ENCODE measurements at places on chromosomes 1 and 21.

DNA sequence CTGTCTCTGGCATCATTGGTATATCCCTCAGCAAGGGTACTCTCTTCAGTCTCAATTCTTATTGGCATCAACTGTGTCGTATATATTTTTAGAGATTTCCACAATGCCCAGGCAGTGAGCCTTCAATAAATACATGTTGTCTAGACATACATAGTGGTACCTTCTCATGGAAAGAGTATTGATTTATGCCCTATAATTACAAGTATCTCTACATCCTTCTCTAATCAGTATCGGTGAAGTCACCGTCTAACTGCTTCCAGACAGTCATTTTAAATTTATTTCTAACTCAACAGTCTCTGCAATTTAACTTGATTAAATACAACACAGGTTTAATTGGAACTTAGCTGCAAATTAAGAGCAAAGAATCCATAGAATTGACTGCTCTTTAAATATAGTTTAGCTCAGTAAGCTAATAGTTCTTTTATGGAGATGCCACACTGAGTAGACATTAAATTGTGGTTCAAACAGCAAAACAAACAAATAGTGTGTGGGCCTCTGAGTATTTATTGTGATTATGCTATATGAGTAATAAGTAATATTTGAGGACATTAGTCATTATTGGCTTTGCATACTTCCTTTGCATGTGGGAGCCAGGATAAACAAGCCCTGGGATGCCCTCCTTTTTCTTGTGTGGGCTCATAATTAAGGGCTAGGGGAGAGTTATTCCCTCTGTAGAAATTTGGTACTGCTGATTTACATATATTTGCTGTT is 126.9 kb upstream of the DUSP10 start:
- DNase-seq, result peak; percentile 87

- peak; percentile 58 for DNase-seq
Measured at GRCh38 chr1:11648732-11649158, 5.5 kb downstream of the FBXO2 start.

- DNase-seq, result no peak
Measured at GRCh38 chr1:56404561-56405030, 174.8 kb downstream of the PLPP3 start.

DNA sequence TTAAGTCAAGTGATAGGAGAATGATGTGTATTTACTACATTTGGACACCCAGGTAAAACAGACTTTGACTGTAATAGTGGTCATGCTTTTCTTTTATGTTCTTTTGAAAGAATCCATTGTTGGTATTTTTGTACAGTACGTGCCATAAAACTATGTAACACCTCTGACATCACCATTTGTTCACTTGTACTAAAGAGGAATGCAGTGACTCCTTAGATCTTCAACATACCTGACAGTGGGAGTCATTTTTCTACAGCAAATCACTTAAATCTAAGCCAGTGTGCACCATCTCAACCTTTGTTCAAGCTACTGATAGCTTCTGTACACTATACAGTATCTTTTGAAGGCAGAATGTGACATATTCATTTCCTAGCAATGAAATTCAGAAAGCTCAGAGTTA is 6.3 kb upstream of the PLD5 start:
- peak; percentile 82 for DNase-seq

- no peak for DNase-seq
Measured at GRCh38 chr1:63024132-63024531, 240.2 kb downstream of the ATG4C start.

- DNase-seq, result no peak
Measured at GRCh38 chr21:15061279-15061678, 3.5 kb downstream of the NRIP1 start.

DNA sequence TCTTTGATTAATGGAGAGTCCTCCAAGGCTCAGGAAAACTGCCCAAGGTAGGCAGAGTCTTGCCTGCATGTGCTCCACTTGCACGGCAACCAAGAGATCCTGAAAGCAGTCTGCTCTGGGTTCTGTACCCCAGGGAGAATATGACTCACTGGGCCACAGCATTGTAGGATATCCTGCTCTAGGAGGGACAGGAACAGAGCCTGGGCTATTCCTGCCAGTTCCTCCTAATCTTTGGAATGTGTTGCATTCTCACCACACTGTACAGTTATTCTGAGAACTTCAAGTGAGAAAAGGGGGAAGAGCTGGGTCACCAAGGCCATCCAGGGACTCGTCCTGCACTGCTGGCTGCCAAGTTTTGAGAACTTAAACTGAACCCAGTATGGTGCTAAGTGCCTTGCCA is 278.5 kb downstream of the MATN1 start:
- no peak for DNase-seq

GRCh38 chr1:179743679-179744400 is 749 bp downstream of the FAM163A start:
- no peak for DNase-seq

DNA sequence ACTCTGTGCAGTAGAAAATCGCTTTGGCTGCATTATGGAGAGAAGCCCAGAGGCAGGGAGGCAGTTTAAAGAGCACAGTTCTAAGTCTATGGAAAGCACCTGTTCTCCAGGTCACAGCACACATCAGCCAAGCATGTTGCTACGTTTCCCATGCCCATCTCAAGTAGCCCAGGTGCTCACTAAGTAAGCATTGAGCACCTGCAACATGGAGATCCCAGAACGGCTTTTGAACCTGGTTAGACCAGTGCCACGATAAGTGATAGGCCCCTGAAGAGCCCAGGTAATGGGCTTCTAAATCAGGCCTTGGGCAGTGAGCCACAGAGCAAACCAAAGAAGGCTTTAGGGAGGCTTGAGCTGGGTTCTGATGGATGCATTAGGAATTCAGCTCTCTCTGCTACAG is 186.2 kb downstream of the C1orf94 start:
- no peak for DNase-seq

DNA sequence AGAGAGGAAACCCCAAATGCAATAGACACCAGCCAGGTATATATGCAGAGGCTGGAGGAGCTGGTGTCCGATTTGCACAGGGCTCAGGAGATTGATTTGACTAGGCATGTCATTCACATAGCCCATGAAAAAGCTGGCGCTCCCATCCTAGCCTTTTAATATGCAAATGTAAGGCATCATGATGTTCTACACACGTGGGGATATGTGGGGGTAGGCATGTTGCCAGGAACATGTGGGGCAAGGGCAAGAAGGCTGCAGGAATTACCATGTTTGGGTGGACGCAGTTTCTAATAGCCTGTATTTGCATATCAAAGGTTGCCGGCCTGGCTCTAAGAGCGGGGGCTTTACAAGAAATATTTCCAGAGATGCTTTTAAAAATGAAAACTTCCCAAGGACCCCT is 11.7 kb upstream of the SH3GLB1 start:
- DNase-seq, result no peak

DNA sequence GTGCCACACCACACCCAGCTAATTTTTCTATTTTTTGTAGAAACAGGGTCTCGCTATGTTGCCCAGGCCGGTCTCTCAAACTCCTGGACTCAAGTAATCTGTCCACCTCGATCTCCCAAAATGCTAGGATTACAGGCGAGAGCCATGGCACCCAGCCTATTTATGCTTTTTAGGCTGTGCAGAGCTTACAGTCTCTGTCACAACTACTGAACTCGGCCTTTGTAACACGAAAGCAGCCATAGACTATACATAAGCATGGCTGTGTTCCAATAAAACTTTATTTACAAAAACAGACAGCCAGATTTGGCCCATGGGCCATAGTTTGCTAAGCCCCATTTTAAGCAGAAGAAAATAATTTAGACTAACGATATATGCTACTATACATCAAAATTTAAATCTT is 54.4 kb downstream of the NID1 start:
- no peak for DNase-seq

DNA sequence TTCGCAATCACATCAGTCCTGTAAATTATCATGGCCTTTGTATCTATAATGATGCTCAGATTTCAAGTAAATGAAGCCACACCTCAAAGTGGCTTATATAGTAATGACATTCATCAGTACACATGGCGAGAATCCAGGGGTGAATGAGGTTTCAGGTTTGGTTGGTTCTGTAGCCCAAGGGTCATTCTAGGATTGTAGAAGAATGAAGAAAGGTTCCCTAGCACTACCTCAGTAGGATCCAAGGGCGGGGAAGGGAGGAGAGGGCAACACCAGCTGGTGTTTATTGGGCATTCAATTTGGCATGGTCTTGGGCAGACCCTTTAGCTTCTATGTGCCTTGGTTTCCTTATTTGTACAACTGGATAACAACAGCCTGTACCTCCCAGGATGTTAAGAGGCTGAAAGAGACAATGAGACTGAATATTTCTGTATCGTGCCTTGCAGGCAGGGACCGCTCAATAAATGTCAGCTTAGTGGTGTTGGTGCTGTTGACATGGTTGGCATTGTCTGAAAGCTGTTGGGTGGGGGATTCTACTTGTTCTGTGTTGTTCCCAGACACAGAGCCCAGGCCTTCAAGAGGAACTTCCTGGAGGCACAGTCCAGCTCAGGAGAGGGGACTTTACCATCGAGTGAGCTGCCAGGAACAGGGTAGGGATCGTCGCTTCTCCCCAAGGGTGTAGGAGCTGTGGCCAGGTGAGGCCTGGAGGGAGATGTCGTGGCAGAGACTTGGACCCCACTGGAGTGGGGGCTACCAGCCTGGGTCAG is 388.2 kb downstream of the PTPRU start:
- peak; percentile 32 for DNase-seq

GRCh38 chr1:183783767-183784637 is 20.9 kb upstream of the RGL1 start:
- DNase-seq, result no peak

- peak; percentile 48 for DNase-seq
Measured at GRCh38 chr21:37207441-37208009, 59.6 kb downstream of the VPS26C start.

DNA sequence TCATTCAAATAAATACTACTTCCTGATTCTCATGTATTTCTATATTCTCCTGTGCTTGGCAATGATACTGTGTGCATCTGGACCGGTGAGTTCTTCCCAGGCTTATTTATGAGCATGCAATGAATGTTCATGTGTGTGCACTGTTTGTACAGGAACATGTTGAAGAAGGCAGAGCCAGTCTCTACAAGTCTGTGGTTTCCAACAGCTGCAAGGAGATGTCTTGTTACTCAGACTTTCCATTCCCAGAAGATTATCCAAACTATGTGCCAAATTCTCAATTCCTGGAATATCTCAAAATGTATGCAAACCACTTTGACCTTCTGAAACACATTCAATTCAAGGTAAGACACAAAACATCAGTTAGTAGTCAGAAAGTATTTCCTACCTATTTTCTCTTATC is 19.1 kb downstream of the FMO1 start:
- DNase-seq, result peak; percentile 92

DNA sequence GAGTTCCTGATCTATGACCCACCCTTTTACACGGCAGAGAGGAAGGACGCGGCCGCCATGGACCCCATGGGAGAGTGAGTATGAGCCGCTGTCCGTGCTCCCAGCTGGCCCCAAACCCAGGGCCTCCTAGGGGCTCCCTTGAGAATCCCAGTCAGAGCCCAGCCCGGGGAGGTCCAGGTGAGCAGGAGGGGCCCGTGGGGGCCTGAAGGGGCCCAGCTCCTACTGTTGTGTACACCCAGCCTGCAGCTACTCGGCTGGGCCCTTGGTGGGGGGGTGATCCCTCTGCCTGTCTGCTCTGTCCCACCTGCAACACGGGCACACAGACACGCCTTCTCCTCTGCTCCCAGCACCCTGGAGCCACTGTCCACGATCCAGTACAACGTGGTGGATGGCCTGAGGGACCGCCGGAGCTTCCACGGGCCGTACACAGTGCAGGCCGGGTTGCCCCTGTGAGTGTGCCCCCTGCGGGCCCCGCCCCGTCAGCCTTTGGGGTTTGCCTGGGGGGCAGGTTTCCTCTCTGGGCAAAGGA is 28.6 kb upstream of the LRRC3 start:
- no peak for DNase-seq

Data from epithelial cell of esophagus (primary cell).